ENCODE measurements at places on chromosomes 1 and 21. TPM values are rescaled to one million over a fixed set of nuclear protein-coding genes. Genes with fewer than 3 reads are reported as not detected.

Gene MTARC2
- 4.8 TPM for total RNA-seq

Gene CFHR3
- total RNA-seq, result not detected

Gene LCE1A
- not detected for total RNA-seq

Gene FCRL4
- total RNA-seq, result not detected

Gene TTC4
- 13.5 TPM for total RNA-seq

Gene SPRR4
- total RNA-seq, result not detected

Gene ARHGAP29
- 19.3 TPM for total RNA-seq
